Bronchial epithelial cell (primary cell): ENCODE measurements at places on chromosomes 5 and 9.
A peak's percentile ranks its signal among the peaks of the same experiment; 100 is the strongest.

- DNase-seq: peak; percentile 54
Measured at GRCh38 chr5:127564002-127564769, 46.7 kb downstream of the PRRC1 start.

DNA sequence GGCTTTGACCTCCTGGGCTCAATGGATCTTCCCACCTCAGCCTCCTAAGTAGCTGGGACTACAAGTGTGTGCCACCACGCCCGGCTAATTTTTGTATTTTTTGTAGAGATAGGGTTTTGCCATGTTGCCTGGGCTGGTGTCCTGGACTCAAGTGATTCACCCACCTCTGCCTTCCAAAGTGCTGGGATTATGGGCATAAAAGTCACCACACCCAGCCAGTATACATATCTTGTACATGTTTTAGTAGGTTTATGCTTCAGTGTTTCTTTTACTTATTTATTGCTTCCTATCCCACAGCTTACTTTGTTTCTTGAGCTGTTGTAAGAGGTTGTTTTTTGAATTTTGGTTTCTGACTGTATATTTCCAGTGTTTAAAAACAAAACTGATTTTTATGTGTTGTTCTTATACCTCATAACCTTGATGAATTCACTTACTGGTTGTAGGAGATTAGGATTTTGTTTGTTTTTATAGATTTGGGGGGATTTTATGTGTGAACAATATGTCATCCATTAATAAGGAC lies 12.9 kb downstream of the FBXW5 start:
- DNase-seq: peak; percentile 17

- no peak for DNase-seq
Measured at GRCh38 chr5:115948091-115948534, 14.2 kb upstream of the LVRN start.

GRCh38 chr9:132876849-132877248 lies 1.2 kb downstream of the AK8 start:
- DNase-seq: no peak

- DNase-seq: no peak
Measured at GRCh38 chr5:168155585-168155984, 135.9 kb upstream of the WWC1 start.

DNA sequence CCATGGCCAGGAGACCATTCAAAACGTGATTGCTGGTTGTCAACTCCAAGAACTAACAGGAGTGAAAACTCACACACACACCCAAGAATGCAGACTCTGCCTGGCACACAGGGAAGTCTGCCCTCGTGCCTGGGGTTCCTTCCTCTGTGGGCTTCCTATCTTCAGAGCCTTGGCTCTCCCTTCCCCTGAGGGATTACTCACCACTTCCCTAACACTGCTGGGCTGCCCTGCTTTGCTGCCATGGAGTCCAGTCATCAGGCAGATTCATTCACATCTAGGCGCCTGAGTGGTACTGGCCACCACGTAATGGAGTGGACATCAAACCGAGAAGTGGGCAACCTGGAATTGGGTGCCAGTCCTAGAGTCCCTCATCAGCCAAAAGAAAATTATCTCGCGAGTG lies 76.4 kb upstream of the PRSS3 start:
- peak; percentile 35 for DNase-seq

DNA sequence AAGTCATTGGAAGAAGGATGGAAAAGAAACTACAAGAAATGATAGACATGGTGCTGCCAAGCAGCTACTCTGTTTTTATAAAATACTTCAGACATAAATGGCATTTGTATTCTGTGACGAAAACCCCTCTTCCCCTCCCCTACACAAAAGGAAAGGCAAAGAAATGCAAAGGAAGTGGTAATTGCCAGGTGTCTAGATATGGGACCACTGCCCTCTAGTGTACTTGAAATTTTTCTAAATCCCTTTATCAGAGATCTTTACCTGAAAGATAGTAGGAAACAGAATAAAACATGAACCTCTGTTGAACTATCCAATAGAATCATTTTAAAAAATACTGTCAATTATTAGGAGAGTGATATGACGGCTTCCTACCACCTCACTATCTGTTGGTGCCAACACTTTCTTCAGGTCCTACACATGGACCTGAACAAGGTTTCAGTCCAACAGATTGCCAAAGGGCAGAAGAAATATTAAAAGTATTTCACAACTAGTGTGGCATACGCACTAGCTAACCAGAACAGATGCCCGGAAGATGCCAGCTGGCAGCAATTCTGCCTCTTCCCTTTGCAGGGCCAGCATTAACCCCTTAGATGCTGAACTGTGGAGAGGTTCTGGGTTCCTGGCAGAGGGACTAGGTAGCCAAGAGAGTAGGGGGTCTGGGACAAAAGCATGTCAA lies 104.1 kb downstream of the TSSK1B start:
- peak; percentile 47 for DNase-seq

- DNase-seq: no peak
Measured at GRCh38 chr5:34606101-34606500, 50.0 kb upstream of the RAI14 start.

DNA sequence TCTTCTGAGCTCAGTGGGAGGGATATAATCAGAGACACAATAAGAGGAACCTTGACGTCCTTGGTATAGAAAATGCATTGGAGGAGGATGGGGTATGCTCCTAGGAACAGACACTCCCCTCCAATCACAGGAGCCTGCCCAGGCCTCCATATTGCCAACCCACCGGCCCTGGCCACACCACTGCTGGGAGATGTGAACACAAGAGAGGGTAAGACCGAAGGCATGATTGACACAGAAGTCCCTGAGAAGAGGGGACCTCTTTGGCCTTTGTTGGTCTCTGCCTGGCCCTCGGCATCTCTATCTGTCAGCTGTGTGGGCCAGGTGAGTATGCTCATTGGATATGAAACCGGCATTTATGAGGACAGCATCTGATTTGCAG lies 62.0 kb downstream of the CRB2 start:
- no peak for DNase-seq

GRCh38 chr5:4099386-4099785 lies 503.8 kb downstream of the IRX1 start:
- DNase-seq: no peak

- peak; percentile 56 for DNase-seq
Measured at GRCh38 chr5:52784737-52785136, 3.0 kb upstream of the ITGA1 start.

DNA sequence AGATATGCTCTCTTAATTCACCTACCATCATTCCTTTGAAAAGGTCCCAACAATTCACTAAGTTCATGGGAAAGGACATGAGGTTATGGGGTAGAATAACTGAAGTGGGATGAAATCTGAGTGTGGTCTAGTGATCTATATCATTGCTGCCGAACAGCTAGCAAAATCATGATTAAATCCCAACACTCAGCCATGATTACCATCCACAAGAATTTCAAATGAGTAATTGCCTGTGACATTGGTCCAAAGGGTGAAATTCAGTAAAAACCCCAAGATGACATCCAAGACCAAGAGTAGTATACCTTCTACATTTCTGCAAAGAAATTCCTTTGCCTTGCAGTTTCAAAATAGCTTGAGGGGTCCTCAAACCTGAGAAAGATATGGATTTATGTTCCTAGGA lies 225.6 kb downstream of the SPOCK1 start:
- DNase-seq: peak; percentile 60
